ENCODE measurements at places on chromosomes 2 and 18.
A peak's percentile ranks its signal among the peaks of the same experiment; 100 is the strongest.

- DNase-seq, result no peak
Observed at GRCh38 chr2:17765398-17765797, 11.5 kb downstream of the GEN1 start.

DNA sequence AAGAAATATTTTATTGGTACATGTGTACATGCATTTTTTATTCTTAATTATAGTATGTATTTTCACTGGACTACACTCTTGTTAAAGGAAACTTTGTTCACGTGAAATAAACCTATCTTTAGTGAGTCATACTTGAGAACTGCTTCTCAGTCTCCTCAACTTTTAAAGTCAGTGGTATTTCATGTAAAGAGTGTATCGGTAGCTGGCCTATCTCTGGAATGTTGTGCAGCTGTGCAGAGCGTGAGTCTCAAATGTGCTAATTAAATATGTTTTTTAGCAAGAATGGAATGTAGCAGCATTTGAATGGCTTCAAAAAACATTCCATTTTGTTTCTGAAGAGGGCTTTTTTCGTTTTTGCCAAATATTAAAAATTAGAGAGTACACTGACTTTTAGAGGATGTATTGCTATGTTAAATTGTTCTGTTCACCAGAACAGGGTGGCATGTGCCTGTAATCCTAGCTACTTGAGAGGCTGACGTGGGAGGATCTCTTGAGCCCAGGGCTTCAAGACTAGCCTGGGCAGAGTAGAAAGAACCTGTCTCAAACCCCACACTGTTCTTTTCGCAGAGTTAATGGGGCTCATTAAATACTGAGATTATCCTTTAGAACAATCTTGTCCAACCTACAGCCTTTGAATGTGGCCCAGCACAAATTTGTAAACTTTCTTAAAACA, 14.3 kb downstream of the SPTBN1 start:
- DNase-seq, result no peak

DNA sequence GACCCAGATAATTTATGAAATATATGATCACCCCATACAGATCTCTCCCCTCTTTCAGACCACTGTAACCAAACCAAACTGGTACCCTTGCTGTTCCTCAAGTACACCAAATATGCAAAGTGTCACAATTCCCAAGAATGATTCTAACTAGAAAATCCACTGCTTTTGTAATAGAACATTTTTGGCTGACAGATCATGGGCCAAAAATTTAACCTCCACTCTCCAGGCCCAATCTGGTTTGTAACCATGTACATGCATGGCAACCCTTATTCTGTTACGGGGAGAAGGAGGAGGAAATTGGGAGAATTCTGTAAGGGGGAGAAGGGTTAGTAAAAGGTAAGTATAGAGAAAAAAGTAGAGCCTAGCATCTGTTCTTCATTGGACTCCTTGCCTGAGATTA, 62.0 kb downstream of the IKZF2 start:
- DNase-seq, result no peak

- no peak for DNase-seq
Observed at GRCh38 chr2:196980473-196980872, 54.0 kb upstream of the PGAP1 start.

GRCh38 chr2:38508311-38509039, 94.3 kb downstream of the HNRNPLL start:
- DNase-seq, result peak; percentile 56

GRCh38 chr18:3081584-3081991, 68.6 kb upstream of the LPIN2 start:
- no peak for DNase-seq

DNA sequence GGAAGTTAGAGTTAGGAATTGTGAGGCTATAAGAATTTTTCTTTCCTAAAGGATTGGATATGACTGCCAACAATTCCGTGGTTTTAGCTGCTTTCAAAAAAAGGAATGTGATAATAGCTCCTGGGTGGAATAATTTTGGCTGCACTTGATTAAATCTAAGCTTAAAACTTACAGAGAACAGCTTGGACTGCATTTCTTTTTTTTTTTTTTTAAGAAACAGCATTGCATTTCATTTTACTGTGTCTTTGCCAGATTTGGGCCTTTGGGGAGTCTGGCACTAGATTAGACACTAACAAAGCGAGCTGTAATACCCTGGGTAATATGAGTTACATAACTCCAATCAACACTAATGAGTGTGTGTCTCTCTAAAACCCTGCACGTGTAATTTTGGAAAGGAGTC, 37.8 kb upstream of the ZNF397 start:
- no peak for DNase-seq

- DNase-seq, result peak; percentile 73
Observed at GRCh38 chr2:98730053-98730706, 752 bp downstream of the MGAT4A start.
